Stimulated activated CD4-positive, alpha-beta T cell treated with anti-CD3 and anti-CD28 coated beads, Interleukin-15, amount 100 ng/mL, for 1 hour (primary cell): ENCODE measurements at places on chromosomes 3 and 15.

DNA sequence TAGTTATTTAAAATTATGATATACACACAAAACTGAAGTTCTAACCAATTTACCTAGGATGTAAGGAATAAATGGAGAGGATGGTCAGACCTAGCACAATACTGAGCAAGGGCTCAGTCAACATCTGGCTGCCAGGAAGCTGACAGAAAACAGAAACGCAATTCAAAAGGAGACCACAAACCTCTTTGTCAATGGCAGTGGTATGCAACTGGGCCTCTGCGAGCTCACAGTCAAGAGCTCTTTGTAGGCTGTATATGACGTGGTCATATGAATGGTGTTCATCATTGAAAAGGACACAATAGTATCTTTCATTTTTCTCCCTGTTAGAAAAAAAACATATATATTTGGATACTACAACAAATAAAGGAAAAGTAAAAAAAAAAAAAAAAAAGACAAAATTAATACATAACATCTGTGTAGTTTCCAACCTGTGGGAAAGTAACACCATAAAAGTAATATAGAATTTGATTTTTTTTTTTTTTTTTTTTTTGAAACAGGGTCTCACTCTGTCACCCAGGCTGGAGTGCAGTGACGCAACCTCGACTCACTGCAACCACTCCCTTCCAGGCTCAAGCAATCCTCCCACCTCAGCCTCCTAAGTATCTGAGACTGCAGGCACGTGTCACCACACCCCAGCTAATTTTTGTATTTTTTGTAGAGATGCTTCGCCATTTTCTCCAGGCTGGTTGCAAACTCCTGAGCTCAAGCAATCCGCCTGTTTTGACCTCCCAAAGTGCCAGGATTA lies 37.9 kb downstream of the UBR1 start:
- no peak for DNase-seq

DNA sequence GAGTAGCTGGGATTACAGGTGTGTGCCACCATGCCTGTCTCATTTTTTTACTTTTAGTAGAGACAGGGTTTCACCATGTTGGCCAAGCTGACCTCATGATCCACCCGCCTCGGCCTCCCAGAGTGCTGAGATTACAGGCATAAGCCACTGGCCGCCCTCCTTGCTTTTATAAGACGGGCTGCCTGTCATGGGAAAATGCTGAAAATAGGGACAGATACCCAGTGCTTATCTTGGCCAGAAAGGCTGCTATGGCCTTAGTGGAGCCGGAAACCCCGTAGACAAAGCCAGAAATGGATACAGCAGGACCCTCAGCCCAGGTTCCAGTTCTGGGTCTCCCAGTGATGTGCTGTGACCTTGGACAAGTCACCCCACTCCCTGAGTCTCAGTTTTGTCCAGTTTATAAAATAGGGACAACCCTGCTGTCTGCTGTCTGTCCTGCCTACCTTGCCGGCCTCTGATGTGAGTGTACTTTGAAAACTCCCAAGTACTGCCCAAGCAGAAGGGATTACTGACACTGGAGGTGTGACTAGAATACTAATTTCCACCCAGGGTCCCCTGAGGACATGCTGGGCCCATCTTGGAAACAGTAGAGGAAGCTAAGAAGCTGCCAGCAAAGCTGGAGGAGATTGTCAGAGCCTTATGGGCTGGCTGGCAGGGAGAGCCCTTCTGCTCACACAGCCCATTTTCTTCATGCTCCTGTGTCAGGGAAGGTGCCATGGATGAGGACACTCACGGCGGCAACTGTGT lies 59.6 kb downstream of the BDH1 start:
- no peak for DNase-seq

DNA sequence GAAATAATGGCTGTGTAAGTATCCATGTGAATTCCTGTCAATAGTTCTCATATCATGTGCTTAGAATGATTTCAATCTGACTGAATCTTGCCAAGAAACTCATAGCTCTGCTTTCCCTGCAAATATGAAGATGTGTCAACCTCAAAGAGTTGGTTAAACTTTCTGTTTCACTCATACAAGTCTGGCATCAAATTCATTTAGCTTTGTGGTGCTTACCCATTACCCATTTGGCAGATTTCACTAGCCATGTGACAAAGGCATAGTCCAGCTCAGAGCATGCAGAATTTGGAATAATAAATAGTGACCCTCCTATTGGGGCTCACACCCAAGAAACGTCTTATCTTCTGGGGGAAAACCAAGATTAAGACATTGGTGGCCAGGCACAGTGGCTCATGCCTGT lies 256.6 kb upstream of the TPRG1 start:
- DNase-seq, result no peak

DNA sequence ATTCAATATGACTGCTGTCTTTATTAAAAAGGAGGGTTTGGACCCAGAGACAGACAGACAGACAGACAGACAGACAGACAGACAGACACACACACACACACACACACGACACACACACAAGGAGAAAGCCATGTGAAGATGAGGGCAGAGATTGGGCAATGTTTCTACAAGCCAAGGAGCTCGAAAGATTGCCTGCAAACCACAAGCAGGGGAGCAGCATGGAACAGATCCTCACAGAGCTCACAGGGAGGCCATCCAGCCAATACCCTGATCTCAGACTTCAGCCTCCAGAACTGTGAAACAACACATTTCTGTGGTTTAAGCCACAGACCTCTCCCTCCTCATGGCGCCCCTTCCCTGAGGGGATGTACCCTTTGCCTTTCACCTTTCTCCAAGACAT lies 35.8 kb upstream of the ABHD2 start:
- no peak for DNase-seq

GRCh38 chr15:63048776-63049665 lies 6.5 kb downstream of the TPM1 start:
- no peak for DNase-seq
